ENCODE measurements at places on chromosomes 5 and 9.

GRCh38 chr9:81308404-81308803 is 380.9 kb downstream of the TLE1 start:
- DNase-seq = no peak

DNA sequence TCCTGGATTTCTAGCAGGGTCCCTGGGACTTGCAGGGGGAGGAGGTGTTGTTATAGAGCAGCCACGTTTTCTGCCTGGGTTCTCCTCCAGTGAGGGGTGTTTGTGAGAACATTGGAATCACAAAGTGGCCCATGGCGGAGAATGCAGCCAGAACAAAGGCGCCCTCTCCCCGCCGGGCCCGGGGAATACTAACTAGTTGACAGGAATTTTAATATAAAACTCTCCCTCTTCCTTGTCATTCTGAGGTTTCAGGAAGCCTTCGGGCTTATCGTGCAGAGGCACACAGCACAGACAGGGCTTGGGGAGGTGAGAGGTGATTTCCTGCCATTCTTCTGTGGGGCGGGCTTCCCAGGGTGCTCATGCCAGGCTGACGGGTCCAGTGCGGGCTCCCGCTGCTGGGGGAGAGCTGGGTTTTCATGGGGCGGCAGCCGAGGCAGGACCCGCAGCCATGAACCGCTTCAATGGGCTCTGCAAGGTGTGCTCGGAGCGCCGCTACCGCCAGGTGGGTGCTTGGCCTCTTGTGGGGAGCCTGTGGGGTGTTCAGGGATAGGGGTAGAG is 37.7 kb downstream of the RGS3 start:
- no peak for DNase-seq

GRCh38 chr9:35967042-35967441 is 9.1 kb upstream of the OR2S2 start:
- DNase-seq = no peak

DNA sequence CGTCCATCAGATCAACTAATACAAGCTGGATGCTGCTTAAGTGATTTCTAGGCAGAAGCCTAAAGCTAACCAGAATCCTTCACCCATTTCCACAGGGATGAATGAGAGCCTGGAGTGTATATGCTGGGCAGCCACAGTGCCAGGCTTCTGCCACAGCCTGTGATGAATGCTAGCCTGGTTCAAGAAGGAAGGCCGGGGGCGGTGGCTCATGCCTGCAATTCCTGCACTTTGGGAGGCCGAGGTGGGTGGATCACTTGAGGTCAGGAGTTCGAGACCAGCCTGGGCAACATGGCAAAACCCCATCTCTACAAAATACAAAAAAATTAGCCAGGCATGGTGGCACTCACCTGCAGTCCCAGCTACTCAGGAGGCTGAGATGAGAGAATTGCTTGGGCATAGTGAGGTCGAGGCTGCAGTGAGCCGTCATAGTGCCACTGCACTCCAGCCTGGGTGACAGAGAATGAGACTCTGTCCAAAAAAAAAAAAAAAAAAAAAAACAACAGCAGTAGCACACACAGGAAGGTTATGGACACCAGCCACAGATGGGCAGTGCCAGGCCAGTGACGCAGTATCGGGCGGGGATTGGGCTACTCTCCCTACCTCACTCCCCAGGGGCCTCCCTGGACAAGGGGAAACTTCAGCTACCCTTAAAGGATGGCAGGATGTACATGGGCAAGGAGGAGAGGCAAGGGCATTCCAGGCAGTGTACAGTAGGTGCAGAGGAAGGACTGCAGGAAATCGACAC is 23.1 kb upstream of the HMCN2 start:
- DNase-seq = no peak

DNA sequence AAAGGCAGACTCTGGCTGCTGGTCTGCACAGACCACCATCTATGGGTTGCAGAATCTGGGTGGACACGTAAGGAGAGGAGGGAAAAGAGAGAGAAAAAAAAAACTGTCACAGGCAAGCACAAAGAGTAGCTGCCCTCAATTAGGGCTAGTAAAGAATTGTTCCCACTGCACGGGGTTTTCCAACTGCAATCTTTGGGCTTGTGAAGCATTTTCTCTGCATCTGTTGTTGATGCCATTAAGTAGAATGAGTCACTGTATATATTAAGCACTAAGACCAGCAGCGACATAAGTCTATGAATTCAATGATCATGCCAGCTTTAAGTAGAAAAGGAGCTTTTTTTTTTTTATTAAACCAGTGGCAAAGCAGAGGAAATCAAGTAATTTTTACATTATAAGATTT is 40.2 kb downstream of the MED10 start:
- no peak for DNase-seq

DNA sequence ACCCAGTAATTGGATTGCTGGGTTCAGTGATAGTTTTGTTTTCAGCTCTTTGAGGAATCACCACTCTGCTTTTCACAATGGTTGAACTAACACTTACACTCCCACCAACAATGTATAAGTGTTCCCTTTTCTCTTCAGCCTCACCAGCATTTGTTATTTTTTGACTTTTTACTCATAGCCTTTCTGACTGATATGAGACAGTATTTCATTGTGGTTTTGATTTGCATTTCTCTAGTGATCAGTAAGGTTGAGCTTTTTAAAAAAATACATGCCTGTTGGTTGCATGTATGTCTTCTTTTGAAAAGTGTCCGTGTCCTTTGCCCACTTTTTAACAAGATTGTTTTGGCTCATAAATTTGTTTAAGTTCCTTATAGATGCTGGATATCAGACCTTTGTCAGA is 185.7 kb upstream of the CCNH start:
- DNase-seq = no peak

DNA sequence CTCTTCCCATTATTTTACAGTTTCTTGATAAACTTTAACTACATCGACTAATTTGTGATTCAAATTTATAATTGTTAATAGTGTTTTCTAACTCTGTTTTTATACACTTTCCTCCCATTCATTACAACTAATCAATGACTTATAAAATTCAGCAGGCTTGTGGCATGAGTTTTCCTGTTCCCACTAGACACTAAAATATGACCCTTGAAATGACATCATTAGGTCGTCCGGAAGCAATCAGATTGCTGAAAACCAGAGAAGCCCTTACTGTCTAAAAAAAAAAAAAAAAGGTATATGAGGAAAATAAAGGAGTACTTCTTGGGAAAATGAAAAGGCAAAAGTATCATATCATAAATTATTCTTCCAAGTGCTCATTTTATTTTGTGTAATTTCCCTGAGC is 553.7 kb downstream of the ZNF608 start:
- DNase-seq = no peak

- DNase-seq = no peak
Observed at GRCh38 chr5:30605693-30606268, 587.7 kb upstream of the CDH6 start.

- DNase-seq = no peak
Observed at GRCh38 chr5:9898319-9898718, 268.2 kb upstream of the TAS2R1 start.

- no peak for DNase-seq
Observed at GRCh38 chr9:122248448-122248865, 16.2 kb downstream of the RBM18 start.

GRCh38 chr9:117073539-117074341 is 341.1 kb downstream of the ASTN2 start:
- DNase-seq = no peak

DNA sequence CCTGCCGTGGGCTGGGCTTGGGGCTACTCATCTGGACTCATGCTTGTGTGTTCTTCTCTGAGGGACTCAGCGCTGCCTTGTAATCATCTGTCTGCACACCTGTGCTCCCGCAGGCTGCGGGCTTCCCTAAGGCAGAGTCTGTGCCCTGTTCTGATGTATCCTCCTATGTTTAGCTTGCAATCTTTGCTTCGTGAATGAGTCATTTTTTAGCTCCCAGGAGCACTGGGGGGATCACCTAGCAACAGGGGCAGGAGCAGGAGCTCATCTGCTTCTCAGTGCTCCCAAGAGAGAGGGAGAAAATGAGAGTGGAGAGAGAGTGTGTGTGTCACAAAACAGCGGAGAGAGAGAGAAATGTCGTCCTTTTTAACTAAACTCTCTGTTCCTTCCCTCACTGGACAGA is 202.4 kb upstream of the ZNF618 start:
- no peak for DNase-seq

- peak; percentile 70 for DNase-seq
Observed at GRCh38 chr9:93962561-93963440, 7.6 kb upstream of the BARX1 start.

DNA sequence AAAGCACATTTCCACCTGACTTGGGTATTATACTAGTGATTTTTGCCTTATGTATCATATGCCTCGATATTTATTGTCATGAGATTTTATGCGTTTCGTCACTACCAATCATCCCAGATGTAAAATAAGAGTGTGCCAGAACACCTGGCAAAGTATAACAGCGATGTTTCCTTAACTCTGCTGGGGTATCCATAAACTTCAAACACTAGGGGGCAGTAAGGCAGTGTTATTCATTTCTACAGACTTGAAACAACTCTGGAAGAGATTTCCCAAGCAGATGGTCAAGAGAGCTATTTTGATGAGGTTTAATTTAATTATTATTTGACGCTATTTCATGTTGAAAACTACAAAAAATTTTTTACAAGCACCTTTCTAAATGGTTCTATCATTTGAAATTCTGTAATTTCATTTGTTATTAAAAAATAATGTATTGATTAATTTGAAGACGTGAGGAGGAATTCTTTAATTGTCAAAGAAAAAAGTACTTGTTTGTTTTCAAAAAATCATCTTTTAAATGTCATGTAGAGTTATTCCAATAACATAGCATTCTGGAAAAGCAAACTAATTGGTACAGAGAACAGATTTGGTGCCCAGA is 388.5 kb upstream of the CTNND2 start:
- no peak for DNase-seq

GRCh38 chr9:33120620-33121019 is 44.1 kb upstream of the SMU1 start:
- no peak for DNase-seq

DNA sequence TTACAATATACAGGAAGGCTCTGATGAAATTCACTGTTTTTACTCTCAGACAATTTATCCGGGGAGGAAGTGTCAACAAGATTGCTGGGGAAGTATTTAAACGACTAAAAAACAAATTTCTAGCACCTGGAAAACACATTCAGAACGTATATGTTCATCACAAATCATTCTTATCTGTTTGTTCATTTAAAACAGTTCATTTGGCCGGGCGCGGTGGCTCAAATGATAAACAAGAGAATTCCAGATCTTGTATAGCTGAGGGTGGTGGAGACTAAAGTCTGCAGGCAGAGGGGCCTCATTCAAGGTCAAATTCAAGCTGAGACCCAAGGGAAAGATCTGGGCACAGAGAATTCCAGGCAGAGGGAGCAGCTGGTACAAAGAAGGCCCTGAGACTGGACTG is 90.0 kb downstream of the STK10 start:
- DNase-seq = no peak

DNA sequence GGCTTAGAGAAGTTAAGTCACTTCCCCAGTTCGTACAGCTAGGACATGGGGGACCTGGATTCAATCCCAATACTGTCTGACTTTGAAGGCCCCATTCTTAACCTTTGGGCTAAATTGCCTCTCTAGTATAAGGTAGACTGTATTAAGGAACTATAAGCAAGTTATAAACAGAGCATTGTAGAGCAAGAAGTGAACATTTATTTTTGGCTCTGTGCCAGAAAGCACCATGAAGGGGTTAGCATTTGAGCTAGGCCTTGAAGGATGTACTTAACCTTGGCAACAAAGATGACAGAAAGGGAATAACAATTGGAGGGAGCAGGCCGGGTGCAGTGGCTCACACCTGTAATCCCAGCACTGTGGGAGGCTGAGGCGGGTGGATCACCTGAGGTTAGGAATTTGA is 32.8 kb downstream of the GALNT10 start:
- DNase-seq = no peak

All from stimulated activated CD8-positive, alpha-beta memory T cell treated with anti-CD3 and anti-CD28 coated beads, Interleukin-4, amount 100 ng/mL, for 4 hours (primary cell).